T-helper 22 cell (primary cell): ENCODE measurements at places on chromosomes 13 and 19.

DNA sequence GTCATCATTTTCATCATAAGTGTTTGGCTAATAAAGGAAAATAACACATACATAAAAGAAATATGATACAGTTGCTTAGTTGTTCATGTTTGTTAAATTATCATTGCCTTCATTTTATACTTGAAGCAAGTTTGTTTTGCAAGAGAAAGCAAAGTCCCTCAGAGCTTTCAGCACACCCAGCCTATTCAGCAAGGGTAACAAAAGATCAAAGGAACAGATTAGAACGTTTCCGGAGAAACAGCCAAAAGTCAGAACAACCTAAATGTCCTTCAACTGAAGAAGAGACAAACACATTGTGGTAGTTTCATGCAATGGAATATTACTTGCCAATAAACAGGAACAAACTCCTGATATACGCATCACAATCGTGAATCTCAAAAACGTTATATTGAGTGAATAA is 380.7 kb downstream of the MZT1 start:
- DNase-seq: no peak

GRCh38 chr13:43937839-43938238 is 58.1 kb downstream of the LACC1 start:
- DNase-seq: no peak

DNA sequence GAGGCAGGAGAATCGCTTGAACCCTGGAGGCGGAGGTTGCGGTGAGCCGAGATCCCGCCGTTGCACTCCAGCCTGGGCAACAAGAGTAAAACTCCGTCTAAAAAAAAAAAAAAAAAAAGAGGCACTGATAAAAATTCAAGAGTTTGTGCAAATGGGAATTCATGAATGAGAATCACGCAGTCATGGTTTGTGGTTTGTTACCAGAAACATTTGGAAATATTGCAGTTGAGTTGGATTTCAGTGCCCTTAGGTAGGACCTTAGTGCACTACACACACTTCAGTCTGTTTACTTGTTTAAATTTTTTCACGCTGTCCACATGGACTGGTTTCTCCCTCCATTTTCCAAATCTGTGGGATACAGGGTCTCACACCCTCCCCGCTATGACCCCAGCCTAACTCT is 28.4 kb downstream of the ZNF844 start:
- no peak for DNase-seq

DNA sequence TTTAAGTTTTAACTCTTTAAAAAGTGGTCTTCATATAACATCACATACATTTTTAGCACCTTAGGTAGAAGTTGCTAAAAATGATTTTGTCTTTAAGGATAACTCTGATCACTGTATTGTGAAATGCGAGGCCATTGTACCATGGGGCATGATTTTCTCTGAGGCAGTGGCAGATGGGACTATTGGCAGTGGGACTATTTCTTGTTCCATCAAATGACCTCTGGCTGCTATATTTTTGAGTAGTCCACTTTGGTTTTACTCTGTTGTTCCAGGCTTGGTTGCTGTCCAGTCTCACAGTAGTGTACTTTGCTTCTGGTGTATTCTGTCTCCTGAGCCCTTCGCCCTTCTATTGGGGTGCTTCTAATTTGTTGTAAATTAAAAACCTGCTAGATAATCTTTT is 156.5 kb downstream of the ATP8A2 start:
- no peak for DNase-seq

- no peak for DNase-seq
These were observed 67.6 kb downstream of the PIBF1 start for GRCh38 chr13:72849571-72849970.
